ENCODE measurements at places on chromosomes 16 and 17.

DNA sequence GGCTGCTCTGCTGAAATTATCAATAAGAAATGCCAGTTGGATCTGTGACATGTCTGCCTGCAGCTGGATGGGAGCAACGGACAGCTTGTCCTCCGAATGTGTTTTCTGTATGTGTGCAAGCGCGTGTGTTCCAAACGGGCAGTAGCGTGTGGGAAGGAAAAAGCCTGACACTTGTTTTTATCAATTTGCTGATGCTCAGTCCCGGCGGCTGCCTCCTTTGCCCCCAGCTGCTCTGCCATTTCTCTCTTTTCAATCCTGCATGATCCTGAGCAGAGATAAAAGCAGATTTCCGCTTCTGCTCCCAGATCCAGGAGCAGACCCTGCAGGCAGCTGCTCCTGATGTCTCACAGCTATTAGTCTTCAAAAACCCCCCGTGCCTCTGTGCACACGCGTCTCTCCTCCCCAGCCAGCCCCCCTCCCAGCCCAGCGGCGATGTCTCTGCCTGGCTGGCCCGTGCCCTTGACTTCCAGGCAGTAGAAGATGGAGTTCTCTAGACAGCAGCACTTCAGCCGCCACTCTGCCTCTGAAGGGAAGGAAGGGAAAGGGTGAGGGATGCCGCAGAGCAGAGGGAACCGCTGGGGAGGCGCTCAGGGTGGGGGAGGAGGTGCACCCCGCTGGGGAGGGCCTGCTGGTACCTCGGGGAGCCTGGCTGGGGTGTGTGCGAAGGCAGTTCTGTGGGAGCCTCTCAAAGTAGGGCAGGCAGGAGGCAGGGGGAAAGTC lies 4.1 kb downstream of the PRCD start:
- DNase-seq, result no peak

- DNase-seq, result no peak
These were observed 72.5 kb downstream of the SRCIN1 start for GRCh38 chr17:38533241-38533640.

- DNase-seq, result no peak
These were observed 11.8 kb downstream of the PRCD start for GRCh38 chr17:76551685-76552084.

GRCh38 chr17:44922746-44923470 lies 7.6 kb upstream of the GFAP start:
- DNase-seq, result no peak

DNA sequence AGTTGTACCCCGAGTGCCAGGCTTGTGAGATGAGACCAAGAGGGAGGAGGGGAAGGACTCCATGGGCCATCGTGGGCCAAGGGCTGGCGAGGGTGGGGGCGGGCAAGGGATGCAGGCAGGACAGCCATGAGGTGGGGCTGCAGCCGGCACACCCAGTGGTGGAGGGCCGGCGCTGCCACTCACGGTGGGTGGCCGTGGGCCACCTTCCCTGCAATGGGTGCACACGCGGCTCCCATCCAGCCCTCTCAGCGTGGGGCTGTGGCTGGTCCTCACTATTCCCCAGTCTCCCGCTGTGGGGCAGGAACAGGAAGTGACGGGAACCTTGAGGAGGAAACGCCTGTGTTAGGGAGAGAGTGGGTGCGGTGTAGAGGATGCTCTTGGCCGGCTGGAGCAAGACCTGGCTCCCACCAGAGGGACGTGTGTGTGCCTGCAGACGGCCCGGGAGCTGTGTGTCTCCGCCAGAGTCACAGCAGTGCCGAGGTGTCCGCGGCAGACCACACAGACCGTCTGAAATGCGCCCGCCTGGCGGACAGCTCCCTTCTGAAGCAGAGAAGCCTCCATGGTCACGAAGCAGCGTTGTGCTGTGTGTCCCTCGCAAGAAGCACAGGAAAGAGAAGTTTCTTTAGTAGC lies 23.6 kb downstream of the CIBAR2 start:
- DNase-seq, result no peak

DNA sequence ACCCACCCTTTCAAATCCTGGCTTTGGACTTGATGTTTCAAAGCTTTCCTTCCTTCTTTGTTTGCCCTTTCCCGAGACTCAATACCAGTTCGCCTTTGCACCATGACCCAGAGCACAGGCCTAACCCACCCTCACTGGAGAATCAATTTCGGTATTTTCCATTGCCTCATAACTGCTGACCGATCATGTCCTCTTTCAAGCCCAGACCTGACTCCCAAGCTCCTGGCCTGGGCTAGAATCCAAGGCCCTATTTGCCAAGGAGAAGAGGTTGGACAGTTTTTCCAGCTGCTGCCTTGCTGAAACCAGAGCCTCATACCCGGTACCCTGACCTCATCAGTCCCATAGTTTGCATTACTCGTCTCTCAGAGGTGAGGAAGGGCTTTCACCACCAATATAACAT lies 35.3 kb upstream of the HELZ start:
- no peak for DNase-seq

DNA sequence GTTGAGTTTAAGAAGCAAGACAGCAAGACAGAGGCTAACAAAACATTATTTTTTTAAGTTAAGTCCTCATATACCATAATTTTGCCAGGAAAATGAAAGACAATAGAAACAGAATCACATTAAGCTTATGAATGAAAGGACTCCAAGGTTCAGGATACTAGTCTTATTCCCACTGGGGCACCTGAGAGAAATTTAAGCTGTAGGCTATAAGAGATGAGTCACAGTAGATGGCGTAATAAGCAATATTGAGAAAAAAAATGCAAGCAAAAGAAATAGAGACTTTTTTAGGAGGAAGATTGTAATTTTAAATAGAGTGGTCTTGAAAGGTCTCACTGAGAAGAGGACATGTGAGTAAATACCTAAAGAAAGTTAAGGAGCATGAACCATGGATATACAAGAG lies 57.1 kb upstream of the KIF2B start:
- DNase-seq, result no peak

- DNase-seq, result no peak
These were observed 120.0 kb upstream of the GOT2 start for GRCh38 chr16:58853854-58854791.

DNA sequence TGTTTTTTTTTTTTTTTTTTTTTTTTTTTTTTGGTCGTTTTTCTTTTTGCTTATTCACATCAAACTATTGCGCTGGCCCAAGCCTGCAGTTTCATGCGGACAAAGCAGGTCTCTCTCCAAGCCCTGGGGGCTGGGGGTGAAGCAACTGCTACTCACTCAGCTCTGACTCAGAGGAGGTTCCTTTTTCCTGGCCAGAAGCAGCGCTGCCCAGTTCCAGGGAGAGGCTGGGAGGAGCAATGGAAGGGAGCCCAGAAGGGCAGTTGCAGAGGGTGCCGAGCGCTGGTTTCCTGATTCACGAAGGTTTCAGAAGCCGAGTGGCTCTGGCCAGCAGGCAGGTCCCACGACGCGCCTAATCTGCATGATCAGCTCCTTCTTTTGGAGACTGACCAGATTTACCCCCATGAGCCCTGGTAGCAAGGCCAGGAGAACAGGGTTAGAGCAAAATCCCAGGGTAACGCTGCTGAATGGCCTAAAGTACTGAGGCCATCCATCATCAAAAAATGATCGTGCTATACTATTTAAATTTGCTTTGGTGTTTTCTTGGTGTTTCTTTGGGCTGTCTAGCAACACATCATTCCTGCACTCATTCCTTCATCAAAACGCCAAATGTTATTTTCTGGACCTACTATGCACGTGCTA lies 144.7 kb upstream of the SOX9 start:
- DNase-seq, result no peak

GRCh38 chr16:19348578-19349315 lies 63.2 kb downstream of the CLEC19A start:
- DNase-seq, result no peak

GRCh38 chr17:19248928-19249574 lies 11.9 kb downstream of the EPN2 start:
- no peak for DNase-seq

- DNase-seq, result no peak
These were observed 16.4 kb downstream of the RARA start for GRCh38 chr17:40325156-40326013.

- DNase-seq, result no peak
These were observed 12.9 kb downstream of the CMC2 start for GRCh38 chr16:80993834-80994233.

GRCh38 chr17:79788989-79789942 lies 7.6 kb downstream of the CBX8 start:
- DNase-seq, result no peak

GRCh38 chr17:45425125-45425983 lies 7.3 kb downstream of the ARHGAP27 start:
- no peak for DNase-seq

DNA sequence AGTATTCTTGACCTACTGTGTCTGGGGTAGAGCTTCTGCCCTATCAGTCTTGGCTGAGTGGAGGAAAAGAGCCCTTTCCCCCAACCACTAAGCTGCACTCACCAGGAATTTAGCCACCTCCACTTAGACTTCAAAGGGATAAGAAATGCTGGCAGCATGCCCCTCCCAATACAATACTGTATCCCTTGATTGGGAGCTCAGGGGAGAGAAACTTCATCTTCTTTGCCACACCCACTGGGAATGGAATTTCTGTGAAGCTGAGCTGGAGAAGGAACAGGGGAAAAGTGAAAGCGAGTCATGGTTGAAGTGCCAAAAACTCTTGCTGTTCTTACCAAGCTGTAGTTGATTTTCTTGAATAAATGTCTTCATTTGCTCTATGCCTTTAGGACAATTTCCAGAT lies 68.8 kb downstream of the CEP112 start:
- DNase-seq, result no peak

- no peak for DNase-seq
These were observed 190.1 kb upstream of the FOXF1 start for GRCh38 chr16:86320237-86320595.

- no peak for DNase-seq
These were observed 5.3 kb upstream of the ENDOV start for GRCh38 chr17:80409626-80410025.

DNA sequence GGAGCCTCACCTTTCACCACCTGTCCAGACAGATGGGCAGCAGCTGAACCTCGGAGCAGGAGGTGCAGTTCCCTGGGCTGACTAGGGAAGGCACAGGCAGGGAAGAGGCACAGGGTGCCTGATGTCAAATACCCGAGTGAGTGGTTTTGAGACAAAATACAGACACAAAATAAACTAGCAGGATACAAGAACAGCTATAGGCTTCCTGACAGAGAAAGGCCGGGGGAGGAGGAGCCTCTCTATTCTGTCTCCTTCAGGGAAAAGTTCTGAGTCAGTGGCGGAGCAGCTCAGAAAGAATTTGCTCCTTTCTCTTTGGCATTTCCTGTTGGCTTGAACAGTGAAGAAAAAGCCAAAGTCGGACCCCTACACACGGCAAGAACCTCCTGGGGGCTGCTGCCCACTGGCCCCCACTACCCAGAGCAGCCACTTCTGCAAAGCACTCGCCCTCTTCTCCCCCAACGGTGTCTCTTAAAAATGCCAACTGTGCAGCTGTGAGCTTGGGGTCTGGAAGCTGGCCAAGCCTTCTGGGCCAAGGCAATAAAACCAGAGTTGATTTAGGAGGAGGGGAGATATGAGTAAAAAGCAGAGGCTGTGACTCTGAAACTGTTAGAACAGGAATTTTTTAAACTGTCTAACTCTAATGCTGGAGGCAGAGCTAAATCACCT lies 14.4 kb upstream of the FAAP100 start:
- DNase-seq, result no peak

- no peak for DNase-seq
These were observed at the start of gene SGCA for GRCh38 chr17:50165867-50166517. Gene SGCA, plus strand, starts transcription at chr17:50166005. Its CDS starts 36 bp downstream, at chr17:50166041.

GRCh38 chr17:77186141-77186604 lies 45.4 kb downstream of the SEC14L1 start:
- peak; percentile 33 for DNase-seq

- no peak for DNase-seq
These were observed 67.9 kb downstream of the N4BP1 start for GRCh38 chr16:48542020-48542473.

DNA sequence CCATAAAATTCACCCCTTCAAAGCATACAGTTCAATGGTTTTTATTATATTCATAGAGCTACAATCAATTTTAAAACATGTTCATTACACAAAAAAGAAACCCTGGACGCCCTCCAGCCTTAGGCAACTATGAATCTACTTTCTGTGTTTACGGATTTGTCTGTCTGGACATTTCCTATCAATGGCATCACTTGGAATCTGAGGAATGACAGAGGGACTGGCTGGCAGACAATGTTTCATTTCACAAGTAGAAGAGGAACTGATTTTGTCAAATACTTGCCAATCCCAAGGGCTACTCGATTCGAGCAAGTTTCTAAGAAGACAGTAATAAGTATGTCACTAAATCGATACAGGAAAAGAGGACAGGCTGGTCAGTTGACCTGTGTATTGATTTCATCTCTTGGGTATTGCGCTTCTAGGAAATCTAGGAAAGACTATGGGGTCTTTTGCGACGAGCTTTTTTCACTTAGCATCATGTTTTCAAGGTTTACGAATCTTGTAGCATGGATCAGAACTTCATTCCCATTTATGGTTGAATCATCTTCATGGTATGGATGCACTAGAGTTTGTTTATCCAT lies 56.6 kb downstream of the RGS9 start:
- DNase-seq, result no peak

DNA sequence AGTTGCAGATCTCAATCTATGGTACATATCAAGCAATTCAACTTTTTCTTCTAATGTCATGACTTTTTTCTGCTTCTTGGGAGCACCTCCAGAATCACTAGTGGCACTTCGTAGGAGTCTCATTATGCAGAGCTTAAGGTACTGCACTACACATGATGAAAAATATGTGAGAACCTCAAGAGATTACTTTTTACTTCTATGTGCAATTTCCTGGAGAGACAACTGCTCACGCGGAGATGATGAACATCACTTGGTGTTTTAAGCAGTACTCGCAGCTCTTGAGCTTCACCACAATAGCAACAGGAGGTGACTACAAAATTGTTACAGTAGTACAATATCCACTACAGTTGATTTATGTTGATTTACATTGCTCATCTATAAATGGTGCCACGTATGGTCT lies 79.7 kb downstream of the MRTFB start:
- DNase-seq, result no peak

- DNase-seq, result no peak
These were observed 10.3 kb upstream of the MRPL58 start for GRCh38 chr17:75001915-75002843.

DNA sequence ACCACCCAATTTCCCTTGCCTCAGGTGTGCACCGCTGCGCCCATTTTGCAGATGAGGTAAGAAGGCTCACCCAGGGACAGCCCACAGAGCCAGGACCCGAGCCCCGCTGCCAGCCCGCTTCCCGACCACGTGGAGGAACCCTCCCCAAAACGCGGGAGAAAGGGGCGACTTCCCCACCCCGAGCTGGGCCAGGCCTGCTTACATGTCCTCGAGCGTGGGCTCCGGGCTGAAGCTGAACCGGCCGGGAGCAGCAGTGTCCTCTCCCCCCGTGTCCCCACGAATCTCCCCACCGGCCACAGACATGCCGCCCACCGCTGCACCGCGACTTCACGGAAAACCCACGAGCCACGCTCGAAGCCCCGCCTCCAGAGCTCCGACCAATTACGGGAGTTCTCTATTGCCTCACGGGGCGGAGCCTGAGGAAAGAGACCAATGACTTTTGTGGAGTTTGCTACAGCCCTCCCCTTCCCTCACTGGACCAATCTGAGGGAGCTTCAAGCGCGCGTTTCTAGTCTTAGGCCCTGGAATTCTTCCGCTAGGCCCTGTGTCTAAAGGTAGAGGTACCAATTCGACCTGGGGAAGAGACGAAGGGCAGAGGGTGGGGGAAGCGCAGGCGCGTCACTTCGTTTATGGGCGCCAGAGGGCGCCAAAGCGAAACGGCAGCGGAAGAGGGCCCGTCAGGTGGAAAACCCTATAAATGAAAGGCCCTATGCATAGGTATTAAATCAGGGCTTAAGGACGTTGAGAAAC lies at the start of gene DCTPP1:
Gene DCTPP1 (minus strand): TSS at position 353 of the 750 bp plus-strand sequence. CDS start 50 bp downstream, at position 303.
- peak; percentile 94 for DNase-seq
